ENCODE measurements at places on chromosomes 13 and 19.

DNA sequence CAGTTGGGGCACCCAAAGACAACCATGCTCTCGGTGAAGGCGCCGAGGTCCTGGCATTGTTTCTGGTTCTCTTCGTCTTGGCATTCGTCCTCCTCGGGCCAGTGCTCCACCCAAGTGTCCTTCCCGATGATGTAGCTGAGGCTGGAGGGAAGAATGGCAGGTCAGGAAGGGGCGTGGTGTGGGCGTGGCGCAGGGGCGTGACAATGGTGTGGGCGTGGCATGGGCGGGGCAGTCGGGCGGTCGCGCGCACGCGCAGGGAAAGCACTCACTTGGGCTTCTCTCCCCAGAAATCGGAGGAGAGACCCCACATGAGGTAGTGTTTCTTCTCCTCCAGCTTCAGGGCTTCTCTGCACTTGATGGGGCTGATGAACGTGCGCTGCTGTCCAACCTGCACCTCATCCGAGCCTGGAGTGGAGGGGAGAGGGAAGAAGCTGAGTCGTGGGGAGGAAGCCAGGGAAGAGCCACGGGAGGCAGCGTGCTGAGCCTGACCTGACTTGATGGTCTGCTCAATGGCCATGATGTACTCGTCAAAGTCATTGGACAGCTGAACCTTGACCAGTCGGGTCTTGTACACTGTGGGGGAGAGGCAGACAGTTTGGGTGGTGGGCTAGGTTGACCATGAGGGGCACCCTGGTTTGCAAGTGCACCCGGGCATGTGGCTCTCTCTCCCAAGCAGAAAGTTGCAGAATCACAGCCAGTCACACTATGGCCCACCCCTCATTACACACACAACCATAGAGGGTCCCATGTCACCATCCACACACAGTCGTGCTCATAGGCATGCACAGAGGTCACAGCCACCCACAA, 8.1 kb upstream of the TNFSF14 start:
- DNase-seq = peak; percentile 60

DNA sequence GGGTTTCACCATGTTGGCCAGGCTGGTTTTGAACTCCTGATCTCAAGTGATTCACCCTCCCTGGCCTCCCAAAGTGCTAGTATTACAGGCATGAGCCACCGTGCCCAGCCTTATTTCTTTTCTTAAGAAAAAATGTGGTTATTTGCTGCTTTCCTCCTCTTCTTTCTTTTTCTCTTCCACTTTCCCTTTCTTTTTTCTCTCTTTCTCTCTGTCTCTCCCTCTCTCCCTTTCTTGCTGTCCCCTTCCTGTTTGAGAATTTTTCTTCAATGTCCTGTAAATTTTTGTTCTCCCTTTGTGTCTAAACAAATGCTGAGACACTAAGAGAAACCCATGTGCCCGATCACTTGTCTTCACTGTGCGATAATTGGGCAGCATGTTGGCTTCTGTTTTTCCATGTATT, 2.2 kb downstream of the LEUTX start:
- DNase-seq = no peak

- DNase-seq = peak; percentile 47
These were observed 12.0 kb downstream of the ACTL9 start for GRCh38 chr19:8686549-8686948.

GRCh38 chr13:33832872-33833271, 14.9 kb downstream of the RFC3 start:
- no peak for DNase-seq

DNA sequence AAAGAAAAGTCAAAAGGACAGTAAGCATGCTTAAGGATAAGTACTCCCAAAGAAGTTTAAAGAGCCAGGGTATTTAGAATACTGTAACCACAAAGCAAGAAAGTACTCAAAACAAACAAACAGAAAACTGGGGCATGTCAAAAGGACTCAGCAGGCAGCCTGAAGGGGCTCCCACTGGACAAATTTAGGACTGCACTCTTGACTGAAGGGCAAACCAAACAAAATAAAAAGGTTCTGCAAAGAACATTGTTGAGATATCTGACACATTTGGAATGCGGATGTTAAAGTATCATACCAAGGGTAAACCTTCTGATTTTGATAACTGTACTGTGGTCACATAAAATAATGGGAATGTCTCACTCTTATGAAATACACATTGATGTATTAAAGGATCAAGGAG, 157.4 kb downstream of the TNFSF13B start:
- no peak for DNase-seq

GRCh38 chr13:26440111-26440510, 117.4 kb upstream of the WASF3 start:
- no peak for DNase-seq

DNA sequence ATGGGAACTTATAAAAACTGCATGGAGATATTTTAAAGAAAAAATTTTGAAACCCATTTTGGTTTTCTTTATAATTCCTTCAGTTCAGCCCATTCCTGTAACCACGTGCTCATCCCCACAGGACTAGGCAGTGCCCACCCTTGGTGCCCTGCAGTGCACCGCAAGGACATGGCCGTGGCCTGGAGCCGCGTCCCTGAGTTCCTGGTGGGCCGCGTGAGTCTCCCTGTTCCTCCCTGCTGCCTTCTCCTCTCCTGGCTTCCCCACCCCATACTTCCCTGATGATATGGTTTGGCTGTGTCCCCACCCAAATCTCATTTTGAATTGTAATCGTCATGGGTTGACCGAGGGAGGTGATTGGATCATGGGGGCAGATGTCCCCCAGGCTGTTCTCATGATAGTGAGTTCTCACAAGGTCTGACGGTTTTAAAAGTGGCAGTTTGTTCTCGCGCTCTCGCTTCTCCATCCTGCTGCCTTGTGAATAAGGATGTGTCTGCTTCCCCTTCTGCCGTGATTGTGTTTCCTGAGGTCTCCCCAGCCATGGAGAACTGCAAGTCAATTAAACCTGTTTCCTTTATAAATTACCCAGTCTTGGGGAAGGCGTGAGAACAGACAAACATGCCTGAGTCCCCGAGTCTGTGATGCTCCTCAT, 31.6 kb upstream of the TFDP1 start:
- peak; percentile 23 for DNase-seq

GRCh38 chr19:3471954-3472655, 8.2 kb downstream of the SMIM24 start:
- no peak for DNase-seq

DNA sequence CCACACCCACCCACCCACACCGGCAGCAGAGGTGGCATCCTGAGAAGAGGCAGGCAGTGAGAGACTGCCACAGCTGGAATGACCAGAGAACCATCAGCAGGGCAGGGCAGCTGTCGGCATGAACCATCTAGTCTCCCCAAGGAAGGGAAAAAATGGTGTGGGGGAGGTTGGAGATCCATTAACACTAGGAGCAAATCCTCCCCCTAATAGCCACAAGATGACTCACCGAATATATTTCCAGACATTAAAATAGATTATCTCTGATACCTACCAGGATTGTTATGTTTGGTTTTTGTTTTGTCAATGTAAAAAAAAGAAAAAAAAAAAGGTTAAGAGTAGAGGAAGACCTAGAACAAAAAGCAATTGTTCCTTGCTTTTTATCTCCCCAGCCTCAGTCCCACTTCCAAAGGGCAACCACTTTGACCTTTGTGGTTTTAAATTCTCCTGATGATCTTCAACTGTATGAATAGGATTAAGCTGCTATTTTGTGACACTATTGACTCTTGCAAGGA, 34.2 kb downstream of the THSD1 start:
- no peak for DNase-seq

DNA sequence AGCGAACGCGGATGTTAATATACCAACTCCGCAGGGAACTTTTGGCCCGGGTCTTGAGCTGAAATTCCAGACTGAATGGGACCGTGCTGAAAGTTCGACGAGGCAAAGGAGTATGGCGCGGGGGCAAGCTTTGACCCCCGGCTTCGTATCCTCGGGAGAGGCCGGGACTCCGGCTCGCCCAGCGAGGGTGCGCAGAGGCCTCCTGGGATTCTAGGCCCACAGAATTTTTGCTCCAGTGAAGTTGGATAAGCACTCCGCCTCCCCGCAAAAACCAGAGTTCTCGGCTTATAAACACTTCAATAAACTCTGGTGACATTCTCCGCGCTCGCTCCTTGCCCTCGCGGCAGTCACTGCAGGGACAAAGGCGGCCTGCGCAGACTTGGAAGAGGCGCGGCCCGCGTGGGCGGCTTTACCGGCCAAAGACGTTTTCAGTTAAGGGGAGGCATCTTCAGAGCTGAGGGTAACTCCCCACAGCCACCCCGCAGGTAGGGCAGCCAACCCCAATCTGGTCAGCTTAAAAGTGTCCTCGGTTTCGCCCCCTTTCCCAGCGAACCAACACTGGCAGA, 112.6 kb downstream of the KCNRG start:
- no peak for DNase-seq

GRCh38 chr13:106230450-106230849, 305.0 kb downstream of the EFNB2 start:
- DNase-seq = no peak

DNA sequence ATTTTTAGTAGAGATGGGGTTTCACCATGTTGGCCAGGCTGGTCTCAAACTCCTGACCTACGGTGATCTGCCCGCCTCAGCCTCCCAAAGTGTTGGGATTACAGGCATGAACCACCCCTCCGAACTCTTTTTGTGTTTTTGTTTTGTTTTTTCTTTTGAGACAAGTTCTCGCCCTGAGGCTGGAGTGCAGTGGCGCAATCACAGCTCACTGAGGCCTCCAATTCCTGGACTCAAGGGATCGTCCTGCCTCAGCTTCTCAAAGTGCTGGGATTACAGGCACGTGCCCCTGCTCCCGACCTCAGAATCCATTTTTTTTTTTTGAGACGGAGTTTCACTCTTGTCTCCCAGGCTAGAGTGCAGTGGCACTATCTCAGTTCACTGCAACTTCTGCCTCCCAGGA, 11.4 kb downstream of the SIX5 start:
- no peak for DNase-seq

- DNase-seq = peak; percentile 63
These were observed 36.6 kb downstream of the FOXO1 start for GRCh38 chr13:40629678-40630384.

GRCh38 chr13:110448230-110448629, 113.3 kb downstream of the RAB20 start:
- no peak for DNase-seq

- DNase-seq = no peak
These were observed 97.0 kb upstream of the MBNL2 start for GRCh38 chr13:97124915-97125809.

DNA sequence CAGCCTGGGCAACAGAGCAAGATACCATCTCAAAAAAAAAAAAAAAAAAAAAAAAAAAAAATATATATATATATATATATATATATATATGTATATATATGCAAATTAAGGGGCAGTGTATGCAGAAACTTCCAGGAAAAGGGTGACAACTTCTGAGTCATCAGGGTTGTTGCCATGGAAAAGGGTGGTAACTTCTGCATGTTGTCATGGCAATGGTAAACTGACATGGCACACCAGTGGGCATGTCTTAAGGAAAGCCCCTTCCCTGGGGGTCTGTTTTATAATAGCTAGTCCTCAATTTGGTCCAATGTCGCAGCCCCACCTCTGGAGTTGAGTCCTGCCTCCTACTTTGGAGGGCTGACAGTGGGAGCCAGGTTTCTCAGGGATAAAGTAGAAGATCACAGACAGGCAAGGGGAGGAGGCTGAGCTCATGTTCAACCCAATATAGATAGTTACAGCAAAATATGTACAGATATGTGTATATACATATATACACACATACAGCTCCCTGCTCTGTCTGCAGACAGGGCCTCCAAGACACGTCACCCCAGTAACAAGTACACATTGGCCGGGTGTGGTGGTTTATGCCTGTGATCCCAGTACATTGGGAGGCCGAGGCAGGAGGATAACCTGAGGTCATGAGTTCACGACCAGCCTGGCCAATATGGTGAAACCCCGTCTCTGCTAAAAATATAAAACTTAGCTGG, 7.2 kb upstream of the FCHO1 start:
- peak; percentile 84 for DNase-seq

Measured in inflammatory macrophage treated with lipopolysaccharide for 4 hours (primary cell).